ENCODE measurements at places on chromosomes 3 and 15.

DNA sequence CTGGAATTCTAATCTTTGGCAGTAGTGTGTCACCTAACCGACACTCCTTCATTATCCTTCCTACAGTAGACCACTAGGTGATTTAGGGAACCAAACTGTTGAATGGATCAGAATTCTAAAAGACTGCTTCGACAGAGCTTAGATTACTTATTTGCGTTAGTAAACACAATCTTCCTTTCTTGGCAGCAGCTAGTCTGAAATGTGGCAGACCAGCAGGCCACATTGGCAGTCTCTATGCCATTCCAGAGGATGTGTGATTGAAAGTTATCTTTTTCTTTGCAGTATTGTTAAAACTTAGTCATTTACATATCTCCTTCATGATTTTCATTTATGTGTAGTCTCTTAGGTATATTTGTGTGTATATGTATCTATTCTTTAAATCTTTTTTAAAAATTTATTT lies 23.6 kb downstream of the MBNL1 start:
- no peak for DNase-seq

DNA sequence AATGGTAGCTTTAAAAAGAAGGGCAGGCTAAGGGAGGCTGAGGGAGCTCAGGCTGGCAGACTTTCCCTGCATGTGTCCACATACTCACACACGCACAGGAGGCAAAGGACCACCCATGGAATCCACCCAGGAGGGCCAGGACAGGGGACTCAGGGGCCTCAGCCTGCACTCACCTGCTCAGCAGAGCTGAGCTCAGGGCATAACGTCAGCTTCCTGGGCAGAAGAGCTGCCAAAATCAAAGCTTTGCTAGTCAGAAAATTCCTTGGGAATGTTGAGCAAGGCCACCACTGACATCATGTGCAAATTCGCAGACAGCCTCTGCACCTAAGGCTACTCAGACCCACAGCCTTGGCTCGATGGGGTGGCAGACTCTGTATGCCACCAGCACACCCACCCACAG lies 16.4 kb upstream of the ALAS1 start:
- DNase-seq: no peak

DNA sequence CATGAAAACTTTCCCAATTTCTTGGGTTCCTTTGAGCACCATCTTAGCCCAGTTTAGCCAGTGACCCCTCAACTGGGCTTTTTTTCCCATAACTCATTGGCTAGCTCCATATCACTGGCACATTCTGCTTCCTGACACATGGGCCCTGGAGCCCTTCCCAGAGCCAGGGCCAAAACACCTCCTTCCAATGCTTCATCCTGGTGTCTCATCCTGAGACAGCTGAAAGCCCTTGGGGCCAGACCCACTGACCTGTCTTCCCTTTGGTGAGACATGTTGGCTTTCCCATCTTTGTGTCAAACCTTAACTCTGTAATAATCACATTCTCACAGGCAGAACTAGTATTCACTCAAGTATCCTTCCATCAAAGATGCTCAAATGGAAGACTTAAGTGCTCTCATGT lies 82.6 kb upstream of the SMAD3 start:
- DNase-seq: no peak

- DNase-seq: no peak
These were observed 32.4 kb downstream of the POC1A start for GRCh38 chr3:52121813-52122212.

GRCh38 chr15:89496155-89497098 lies at the start of gene RHCG:
Gene RHCG (minus strand): TSS chr15:89496583. CDS start chr15:89496544, 39 bp downstream.
- DNase-seq: peak; percentile 8

DNA sequence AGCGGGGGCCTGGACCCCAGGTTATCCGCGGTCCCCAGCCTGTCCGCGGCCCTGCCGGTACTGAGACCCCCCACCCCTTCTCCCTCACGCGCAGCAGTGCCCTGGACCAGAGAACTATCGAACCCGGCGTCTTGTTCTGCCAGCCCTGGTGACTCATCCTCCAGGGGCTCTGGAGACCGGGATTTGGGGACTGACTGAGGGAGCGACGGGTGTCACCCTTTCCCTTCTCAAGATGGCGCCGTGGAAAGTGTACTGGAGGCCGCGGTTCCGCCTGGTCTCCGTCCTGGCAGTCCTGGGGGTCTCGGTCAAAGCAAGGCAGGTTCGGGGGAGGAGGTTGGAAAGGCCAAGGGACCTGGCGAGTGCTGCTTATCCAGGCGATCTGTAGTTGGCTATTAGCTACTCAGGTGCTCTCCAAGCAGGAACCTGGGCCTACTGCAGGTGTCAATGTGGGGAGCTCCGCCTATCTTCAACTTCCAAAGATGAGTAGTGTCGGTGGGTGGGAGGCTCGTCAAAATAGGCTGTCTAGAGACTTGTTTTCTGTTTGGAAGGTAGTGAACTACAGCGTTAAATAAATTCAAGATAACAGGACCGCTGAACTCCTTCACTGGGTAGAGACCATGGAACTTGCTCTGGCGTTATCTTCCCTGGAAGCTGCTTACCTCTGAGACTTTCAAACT lies 790 bp downstream of the RAB5A start:
- DNase-seq: peak; percentile 3

- DNase-seq: no peak
These were observed 113.4 kb downstream of the OXNAD1 start for GRCh38 chr3:16378415-16378814.

GRCh38 chr15:101521591-101521990 lies 32.1 kb upstream of the PCSK6 start:
- DNase-seq: no peak

DNA sequence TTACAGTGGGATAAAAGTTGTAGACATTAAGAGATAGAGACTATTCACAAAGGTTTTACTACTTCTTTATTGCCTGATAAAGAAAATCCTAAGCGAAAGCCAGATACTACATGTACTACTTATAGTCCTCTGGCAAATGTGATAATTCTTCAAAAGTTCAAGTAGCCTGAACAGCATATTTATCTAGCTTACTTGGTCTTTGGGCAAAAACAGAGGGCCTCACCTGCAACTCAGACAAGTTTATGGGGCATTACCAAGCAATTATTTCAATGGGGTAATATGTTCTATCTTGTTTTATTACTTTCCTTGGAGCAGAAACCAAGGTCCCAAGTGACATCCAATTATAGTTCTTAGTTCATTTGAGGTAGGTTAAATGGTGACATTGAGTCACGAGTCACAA lies 390.1 kb upstream of the ARHGEF26 start:
- no peak for DNase-seq

- no peak for DNase-seq
These were observed 360.7 kb downstream of the NSUN3 start for GRCh38 chr3:94423578-94423977.

DNA sequence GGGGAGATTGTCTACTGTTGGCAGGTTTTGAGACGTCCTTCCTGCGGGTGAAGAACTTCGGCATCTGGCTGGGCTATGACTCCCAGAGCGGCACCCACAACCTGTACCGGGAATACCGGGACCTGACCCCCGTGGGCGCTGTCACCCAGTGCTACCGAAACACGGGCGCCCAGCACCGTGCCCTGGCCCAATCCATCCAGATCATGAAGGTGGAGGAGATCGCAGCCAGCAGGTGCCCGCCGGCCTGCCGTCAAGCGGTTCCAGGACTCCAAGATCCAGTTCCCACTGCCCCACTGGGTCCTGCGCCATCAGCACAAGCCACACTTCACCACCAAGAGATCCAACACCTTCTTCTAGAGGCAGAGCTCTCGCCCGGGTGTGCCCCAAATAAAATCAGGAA lies 194.9 kb upstream of the EPHA6 start:
- DNase-seq: no peak

DNA sequence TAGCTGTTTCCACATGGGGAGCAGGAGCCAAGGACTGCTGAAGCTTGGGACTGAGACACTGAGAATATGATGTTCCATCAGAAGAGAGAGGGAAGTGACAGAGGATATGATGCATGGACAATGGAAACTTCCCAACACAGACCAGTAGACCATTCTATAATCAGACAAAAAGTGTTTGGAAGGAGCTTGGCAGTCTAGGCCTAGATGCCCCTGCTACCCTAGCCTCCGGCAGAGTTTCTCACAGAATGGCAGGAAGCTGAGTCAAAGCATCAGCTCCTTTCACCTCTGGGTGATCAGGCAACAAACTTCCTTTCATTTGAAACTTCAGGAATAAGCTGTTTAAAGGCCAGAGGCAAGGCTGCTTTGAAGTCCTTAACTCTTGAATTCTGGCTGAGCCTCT lies 222.0 kb downstream of the NEK10 start:
- DNase-seq: no peak

DNA sequence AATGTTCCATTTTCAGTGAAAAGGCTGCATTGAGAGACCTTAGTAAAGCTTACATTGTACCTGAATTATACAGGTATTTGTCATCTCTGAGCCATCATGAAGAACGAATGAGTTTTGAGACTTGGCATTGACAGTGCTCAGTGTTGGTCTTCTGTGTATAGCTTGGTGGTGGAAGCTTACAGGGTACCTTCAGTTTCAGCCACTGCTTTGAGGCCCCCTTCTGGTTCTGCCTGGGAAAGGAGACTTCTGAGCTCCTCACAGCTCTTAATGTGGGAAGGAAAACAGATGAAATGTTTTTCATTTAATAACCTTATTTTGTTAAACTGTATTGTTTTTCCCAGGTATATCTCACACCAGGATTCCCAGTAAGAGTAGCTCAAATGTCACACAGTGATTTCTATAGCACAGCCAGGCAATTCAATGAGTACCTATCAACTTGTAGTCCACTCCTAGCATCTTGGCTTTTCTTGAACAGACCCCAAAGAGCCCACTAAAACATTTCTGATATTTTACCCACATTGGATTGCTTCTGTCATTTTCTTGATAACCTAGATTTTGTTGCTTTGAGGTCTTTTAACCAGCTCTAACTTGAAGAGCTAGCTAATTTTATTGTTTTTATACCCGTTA lies 5.6 kb downstream of the SERPINI1 start:
- DNase-seq: no peak

- no peak for DNase-seq
These were observed 498.0 kb upstream of the PROK2 start for GRCh38 chr3:72282918-72283317.

DNA sequence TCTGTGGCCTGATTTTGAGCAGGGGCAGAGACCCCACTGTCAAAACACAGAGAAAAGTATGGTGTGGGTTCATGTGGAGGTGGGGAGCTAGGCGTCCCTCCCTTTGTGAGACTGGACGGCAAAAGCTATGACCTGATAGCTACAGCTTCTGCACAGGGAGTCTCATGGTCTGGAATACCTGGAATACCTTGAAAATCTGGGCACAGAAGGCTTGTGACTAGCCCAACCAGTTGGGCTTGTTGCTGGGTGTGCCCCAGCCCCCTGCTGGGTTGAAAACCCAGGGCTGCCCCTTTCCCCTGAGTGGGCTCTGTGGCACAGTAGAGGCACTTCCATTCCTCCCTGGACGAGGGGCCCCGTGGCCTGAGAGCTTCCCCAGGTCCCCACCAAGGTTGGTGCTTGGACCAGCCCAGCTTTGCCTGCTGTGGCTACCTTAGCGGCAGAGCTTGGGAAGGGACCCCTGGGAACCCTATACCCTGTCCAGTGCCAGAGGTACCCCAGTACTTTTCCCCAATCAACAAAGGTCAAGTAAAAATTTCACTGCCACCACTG lies 37.3 kb downstream of the SLC2A2 start:
- DNase-seq: no peak

DNA sequence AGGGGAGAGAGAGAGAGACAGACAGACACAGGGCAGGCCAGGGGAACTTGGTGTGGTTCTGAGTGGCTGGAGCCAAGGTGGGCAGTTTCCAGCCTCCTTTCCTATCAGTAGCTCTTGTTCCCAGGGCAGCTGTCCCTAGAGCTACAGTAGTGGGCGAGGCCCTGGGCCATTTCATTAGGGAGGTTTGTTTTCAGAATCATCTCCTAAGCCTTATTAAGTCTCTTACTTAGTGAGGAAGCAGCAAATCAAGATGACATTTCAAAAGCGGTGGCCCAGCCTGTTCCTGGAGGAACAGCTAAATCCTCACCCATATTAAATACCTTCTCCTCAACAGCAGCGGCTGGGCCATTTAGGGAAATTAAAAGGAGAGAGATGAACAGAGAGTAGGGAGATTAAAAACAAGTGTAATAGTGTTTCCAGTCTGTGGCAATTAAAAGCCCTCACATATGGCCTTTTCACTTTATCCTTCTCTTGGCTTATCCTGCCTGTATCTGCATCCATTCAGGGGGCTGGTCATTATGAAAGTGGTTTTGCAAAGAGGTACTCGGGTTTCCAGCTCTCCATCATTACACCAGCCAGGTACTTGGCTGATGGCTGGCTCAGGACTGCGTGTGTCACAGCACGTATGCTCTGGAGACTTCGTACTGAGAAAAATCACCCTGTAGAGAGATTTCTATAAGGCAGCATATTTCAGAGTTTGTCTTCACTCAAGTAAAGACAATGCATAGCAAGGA lies 91.9 kb upstream of the PRR23C start:
- no peak for DNase-seq

DNA sequence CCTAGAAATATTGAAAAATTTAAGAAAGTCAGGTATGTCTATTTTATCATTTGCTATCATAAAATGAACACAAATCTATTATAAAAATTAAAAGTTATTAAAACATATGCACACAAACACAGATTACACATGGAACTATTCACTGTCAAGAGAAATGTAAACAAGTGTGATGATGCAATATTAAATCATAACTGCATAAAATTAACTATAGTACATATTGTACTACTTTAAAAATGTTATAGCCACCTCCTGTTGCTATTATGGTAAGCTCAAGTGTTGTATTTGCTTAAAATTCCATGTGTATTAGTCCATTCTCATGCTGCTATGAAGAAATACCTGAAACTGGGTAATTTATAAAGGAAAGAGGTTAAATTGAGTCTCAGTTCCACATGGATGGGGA lies 54.7 kb upstream of the CMC1 start:
- no peak for DNase-seq

DNA sequence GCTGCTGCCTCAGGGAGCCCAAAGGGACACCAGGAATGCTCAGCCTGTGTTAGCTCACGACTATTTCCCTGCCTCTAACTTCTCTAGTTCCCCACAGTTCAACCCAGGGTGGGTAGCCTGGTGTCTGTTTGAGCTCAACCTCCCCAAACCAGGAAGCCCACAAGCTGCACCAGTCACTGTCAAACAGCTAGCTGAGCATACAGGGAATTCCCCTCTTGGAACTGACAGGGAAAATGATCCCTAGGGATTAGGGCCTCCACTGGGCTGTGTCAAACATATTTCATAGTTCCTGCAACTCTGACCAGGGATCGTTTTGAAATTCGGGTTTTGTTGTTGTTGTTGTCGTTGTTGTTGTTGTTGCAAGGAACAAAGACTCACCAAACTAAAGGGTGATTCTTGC lies 147.1 kb upstream of the ICE2 start:
- no peak for DNase-seq

- DNase-seq: no peak
These were observed 28.9 kb downstream of the HES1 start for GRCh38 chr3:194164861-194165260.

DNA sequence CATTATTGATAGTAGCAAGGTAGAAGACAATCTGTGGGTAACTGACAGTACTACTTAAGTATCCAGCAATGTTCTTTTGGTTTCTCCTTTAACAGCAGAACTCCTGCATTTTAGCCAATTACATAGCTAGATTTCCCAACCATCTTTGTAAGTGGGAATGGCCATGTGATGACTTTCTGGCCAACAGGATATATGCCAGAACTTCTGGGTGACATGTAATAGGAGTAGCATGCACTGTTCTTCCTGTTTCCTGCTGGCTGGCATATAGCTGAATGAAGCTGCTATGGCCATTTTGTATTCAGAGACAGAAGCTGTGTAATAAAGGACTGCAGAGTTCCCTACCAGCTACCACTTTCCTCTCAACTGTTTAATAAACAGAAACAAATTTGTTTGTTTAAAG lies 18.0 kb downstream of the SPICE1 start:
- DNase-seq: no peak

GRCh38 chr3:144390786-144391185 lies 419.2 kb downstream of the DIPK2A start:
- DNase-seq: no peak

- no peak for DNase-seq
These were observed 71.4 kb downstream of the ANXA2 start for GRCh38 chr15:60326343-60326742.
